ENCODE measurements at places on chromosomes 3 and 15.

DNA sequence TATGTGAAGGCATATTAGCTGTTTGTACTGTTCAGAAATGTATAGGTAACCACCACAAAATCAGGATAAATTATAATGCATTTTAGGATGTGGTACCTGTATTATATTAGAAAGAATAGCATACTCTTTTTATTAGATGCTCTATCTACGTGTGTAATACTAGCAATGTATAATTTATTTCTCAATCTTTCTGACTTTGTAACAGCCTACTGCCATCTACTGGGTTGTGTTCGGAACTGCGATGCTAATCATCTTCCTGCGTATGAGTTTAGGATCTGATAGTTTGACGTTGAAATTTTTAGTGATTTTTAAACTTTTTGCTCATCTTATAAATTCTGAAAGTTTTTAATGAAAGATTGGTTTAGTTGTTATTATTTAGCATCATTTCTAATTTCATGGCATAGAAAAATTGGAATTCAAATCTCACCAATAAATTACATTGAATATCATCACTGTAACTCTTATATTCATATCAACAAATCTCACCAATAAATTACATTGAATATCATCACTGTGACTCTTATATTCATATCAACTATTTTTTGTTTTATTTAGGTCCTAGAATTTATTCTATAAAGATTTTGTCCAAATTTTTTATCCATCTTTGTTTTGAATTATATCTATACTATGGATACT, 322.7 kb upstream of the ZNF717 start:
- peak; percentile 1 for DNase-seq

GRCh38 chr3:49639551-49639950, 34.6 kb upstream of the APEH start:
- DNase-seq, result no peak

DNA sequence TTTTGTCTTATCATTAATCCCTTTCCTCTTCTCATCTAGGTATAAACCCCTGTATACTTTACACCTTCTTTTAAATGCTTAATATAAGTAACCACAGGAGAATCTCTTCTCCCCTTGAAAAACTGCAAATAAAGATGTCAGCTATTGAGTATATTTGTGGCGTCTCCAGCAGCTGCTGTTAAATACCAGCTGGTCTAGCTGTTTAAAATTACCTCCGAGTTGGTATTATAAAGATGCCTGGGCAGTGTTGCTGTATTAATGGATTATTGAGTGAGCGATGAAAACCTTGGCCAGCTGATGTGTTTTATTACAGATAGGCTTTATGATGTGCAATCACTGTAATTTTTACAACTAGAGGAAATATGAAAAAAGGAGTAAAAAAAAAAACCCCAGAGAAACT, 388.1 kb downstream of the TBC1D5 start:
- no peak for DNase-seq

GRCh38 chr3:10108091-10108490, at the start of gene FANCD2OS:
Gene FANCD2OS (minus strand): TSS chr3:10108255. CDS start chr3:10104774, 3,481 bp downstream.
- DNase-seq, result no peak

- DNase-seq, result no peak
Observed at GRCh38 chr15:39330061-39330460, 250.8 kb upstream of the THBS1 start.

- DNase-seq, result no peak
Observed at GRCh38 chr3:134881305-134881704, 86.2 kb downstream of the EPHB1 start.

DNA sequence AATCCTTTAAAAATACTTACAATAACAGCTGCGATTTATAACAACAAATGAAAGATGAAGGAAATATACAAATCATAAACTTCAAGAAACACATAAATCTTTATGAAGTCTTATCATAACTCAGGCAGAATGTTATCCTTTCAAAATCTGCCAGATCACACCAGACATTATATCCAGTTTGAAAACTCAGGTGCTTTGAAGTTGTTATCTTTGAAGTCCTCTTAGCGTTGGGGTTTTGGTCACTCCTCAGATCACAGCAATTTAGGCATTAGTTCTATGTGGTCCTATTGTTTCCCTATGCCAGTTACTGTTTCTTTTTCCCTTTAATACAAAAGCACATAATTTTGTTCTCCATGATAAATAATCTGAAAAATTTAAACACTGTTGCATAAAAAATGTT, 934.6 kb downstream of the EPHA3 start:
- no peak for DNase-seq

GRCh38 chr3:170633573-170633972, 47.7 kb upstream of the SLC7A14 start:
- no peak for DNase-seq

GRCh38 chr3:140843656-140844055, 98.0 kb upstream of the SLC25A36 start:
- DNase-seq, result no peak

GRCh38 chr3:8887435-8888300, 75.6 kb downstream of the RAD18 start:
- DNase-seq, result no peak

DNA sequence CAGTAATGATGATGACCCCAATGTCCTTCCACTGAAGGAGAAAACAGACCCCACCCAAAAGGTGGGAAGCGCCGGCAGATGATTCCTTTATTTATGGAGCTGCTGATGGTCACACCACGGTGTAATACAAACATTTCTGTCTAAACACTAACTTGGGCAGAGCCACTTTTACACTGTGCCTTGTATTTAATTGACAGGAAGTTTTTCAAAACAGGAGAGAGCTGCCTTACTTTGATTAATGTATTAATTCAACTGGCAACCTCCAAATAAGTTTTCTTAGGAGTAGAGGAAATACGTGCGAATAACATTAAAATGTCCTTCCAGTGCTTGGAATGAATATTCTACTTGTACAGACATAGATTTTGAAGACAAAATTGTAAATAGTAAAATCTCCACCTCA, 70.4 kb downstream of the WWTR1 start:
- no peak for DNase-seq

- DNase-seq, result no peak
Observed at GRCh38 chr3:23623844-23624243, 181.9 kb upstream of the UBE2E1 start.

- DNase-seq, result no peak
Observed at GRCh38 chr3:145094355-145094941, 1066.5 kb downstream of the PLOD2 start.

DNA sequence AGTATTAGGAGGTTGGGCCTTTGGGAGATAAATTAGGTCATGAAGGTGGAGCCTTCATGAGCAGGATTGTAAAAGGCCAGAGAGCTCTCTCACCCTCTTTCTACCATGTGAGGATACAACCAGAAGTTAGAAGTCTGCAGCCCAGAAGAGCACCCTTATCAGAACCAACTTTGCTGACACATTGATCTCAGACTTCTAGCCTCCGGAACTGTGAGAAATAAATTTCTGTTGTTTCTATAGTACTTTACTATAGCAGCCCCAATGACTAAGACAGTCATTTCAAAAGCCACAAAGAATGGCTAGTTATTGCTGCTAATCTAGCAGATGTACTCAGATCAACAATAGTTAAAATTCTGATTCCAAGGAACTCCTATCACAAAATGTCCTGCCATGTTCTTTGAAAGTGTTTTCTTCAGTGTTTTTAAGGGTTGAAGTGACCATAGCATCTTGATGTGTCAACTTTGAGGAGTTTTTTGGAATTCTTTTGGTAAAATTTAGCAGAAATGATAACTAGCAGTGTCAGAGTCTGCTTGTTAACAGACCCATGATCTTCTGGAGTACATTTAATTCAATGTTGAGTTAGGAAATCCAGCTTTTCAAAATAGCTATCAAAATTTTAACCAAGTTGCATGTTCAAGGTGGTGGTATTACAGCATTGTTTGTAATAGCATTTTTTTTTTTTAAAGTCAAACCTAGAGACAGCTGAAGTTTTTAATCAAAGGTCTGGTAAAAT, 10.3 kb downstream of the DZIP3 start:
- DNase-seq, result no peak

- no peak for DNase-seq
Observed at GRCh38 chr15:90103701-90104329, 1.5 kb upstream of the IDH2 start.

DNA sequence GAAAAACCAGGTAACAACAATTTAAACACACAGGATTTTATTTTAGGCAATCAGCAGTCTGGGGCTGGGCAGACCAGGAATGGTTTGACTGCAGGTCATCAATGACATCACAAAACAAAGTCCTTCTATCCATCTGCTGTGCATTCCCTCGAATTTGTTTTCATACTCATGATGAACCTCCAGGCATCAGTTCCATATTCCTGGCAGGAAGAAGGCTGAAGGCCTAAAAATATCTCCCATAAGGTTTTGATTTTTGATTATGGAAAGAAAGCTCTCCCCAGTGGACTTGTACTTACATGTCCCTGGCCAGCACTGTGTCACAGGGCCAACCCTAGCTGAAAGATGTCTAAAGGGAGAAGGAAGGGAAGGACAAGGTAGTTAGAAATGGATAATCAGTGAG, 107.4 kb downstream of the PEAK1 start:
- no peak for DNase-seq

DNA sequence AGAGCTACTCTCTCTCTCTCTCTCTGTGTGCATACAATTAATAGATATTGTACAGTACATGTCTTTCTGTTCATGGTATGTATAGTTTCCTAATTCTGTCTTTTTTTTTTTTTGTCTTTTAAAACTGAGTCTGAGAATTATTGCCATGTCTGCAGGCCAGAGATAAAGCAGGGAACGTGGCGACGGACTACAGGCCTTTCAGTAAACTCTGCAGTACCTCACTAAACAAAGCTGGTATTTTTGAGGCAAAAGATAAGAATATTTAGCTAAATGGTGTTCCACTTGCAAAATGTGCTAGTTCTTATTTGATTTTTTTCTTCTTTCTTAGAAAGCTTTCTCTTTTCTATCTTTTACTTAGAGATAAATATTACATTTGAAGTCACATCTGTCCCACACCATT, 44.0 kb upstream of the EHHADH start:
- DNase-seq, result no peak

GRCh38 chr15:46525984-46526725, 891.3 kb downstream of the SQOR start:
- no peak for DNase-seq

DNA sequence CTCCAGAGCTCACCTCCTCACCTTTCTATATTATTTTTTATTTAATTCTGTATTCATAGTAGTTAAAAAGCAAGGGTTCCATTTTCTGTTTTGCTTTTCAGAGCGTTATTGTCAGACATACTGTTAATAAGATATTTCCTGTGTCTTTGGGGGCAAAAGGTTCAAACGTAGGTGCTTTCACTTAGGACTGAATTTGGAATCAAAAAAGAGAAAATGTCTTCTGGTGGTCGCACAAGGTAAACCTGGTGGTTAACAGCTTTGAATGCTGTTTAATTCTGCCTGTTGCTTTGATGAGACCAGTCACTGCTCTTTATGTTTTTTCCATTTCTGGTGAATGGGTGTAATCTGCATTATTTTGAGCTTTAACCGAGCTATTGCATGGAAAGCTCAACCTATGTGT, 212.5 kb downstream of the TCF12 start:
- DNase-seq, result no peak

- no peak for DNase-seq
Observed at GRCh38 chr3:188082031-188082430, 71.9 kb upstream of the LPP start.

DNA sequence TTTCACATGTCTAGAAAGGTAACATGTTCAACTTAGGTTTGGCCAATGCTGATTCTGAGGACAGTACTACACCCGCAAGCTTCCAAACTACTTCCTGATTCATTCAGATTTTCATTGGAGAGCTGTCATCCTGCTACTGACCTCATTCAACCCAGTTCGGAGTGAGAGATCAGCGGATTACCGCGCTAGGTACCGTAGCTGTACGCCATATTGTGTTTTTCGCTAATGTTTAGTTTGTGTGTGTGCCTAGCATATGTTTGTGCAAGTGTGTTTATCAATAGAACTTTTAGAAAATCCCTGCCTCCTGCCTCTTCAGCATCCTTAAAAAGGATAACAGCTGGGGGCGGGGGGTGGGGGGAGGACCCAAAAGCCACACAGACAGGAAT, 1.1 kb downstream of the ZBTB20 start:
- DNase-seq, result no peak

DNA sequence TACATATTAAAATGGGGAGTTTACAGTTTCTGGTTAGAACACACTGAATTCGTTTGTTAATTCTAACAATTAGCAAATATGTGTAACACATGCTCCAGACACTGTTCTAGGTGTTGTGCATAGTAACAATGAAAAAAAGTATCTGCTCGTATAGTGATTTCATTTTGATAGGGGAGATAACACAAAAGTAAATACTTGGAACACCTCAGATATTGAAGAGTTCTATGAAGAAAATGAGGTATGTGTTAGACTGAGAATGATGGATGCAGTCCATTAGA, 6.8 kb upstream of the TMF1 start:
- DNase-seq, result no peak

- DNase-seq, result no peak
Observed at GRCh38 chr15:89632563-89633430, 22.5 kb downstream of the KIF7 start.

DNA sequence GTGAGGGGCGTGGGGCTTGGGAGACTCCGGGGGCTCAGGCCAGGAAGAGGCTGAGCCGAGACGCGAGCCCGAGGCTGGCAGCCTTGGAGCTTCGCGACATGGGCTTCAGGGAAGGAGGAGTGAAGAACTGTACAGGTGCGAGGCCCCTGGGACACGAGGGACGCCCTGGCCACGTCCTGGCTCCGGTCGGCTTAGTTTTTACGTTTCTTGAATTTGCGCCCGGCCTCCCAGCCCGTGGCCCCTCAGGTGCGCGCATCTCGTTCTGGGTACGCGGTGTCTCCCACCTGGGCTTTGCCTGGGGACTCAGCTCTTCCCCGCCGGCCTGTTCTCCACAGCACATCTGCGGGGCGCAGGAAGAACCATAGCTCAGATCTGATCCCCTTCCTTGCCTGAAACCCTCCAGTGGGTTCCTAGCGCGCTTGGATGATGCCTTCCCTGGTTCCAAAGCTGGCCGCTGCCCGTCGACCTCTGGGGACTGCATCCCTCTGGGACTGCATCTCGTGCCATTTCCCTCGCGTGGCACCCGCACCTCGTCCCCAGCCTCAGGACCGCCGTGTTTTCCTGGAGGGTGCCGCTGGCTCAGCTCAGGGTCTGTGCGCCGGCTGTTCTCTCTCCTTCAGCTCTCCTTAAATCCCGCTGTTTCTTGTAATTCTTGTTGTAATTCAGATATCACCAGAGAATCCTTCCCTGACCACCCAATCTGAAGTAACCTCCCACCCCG, 614 bp downstream of the CHCHD6 start:
- DNase-seq, result no peak
